WTC11 (cell line): ENCODE measurements at places on chromosomes 12 and 14. TPM values are rescaled to one million over a fixed set of nuclear protein-coding genes. Genes with fewer than 3 reads are reported as not detected.

GRCh38 chr14:89669193-89669592 is 252.2 kb upstream of the FOXN3 start:
- no peak overlapping the region for H3K27ac ChIP-seq
- H3K36me3 ChIP-seq: peaks cover 22% of the 10 kb centered on the region
- peaks cover 4% of the 10 kb centered on the region for H3K4me1 ChIP-seq
- H3K4me3 ChIP-seq: no peak overlapping the region
- no peaks in the 10 kb centered on the region for H3K27me3 ChIP-seq

The TOMM20L gene
- not detected in 3 replicates for total RNA-seq

DNA sequence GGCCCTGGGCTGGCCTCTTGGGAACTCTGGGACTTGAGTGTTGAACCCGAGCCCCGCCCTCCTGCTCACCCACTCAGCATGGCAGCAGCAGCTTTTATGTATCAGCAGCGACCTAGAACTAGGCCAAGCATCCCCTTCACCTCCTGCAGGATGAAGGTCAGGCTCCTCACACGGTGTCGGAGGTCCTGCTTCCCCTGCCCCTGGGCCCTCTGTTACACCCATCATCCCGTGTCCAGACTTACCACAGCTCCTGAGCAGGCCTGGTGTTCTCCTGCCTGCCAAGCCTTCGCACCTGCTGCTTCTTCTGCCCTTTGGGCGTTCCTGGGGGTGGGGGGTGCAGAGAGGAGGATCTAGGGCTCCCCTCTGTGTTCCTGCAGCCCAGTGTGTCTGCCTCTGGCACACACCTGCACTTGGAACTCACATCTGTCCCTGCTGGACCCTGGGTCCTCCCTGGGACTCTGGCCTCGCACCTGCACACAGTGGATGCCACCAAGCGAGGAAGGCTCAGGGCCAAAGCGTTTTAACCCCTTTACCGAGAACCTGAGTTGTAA is 80.3 kb downstream of the PAPOLA start:
- no peak overlapping the region for H3K27ac ChIP-seq
- H3K4me1 ChIP-seq: peaks cover 40% of the 10 kb centered on the region
- no peak overlapping the region for H3K4me3 ChIP-seq
- no peaks in the 10 kb centered on the region for H3K36me3 ChIP-seq

GRCh38 chr14:95134304-95134933 is 22.9 kb downstream of the DICER1 start:
- no peak for DNase-seq
- H3K36me3 ChIP-seq: peaks cover 9% of the 10 kb centered on the region
- peaks cover 32% of the 10 kb centered on the region for H3K4me1 ChIP-seq
- H3K27ac ChIP-seq: peak overlapping the region; percentile 38

The SYT1 gene
- total RNA-seq: 34.7 to 45.2 TPM (median 36.0 TPM) in 3 replicates

DNA sequence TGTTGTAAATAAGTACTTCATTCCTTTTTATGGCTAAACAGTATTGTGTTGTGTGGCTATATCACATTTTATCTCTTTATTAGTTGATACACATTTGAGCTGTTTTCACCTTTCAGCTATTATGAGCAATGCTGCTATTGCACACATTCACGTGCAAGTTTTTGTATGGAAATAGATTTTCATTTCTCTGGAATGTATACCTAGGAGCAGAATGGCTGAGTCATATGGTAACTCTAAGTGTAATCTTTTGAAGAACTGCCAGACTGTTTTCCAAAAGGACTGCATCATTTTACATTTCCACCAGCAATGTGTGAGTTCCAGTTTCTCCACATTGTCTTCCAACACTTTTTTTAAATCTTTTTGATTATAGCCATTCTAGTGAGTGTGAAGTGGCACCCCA is 134.0 kb downstream of the SRGAP1 start:
- no peaks in the 10 kb centered on the region; the same call in 1 of the 2 replicates for H3K36me3 ChIP-seq
- H3K27ac ChIP-seq: no peak overlapping the region
- no peak for DNase-seq
